ENCODE measurements at places on chromosomes 4 and X. TPM values are rescaled to one million over a fixed set of nuclear protein-coding genes. Genes with fewer than 3 reads are reported as not detected.

DNA sequence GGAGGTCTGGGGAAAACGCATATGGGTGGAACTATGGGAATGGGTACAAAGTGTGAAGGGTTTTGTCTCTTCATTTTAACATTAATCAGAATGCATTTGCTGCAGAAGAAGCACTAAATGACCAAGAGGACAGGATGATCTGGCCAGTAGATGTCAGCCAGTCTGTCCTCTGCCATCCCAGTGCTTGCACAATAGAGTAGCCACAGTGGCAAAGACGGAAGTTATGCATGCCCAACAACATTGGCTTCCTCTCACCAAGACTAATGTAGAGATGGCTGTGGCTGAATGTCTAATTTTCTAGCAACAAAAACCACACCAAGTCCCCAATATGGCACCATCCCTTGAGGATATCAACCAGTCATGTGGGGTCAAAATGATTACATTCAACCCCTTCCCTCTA is 45.0 kb upstream of the ARHGEF6 start:
- H3K4me1 ChIP-seq = no peaks in the 10 kb centered on the region
- DNase-seq = no peak
- no peaks in the 10 kb centered on the region for H3K36me3 ChIP-seq
- no peaks in the 10 kb centered on the region for H3K27me3 ChIP-seq

- no peak overlapping the region for H3K4me3 ChIP-seq
- no peaks in the 10 kb centered on the region for H3K27me3 ChIP-seq
- no peaks in the 10 kb centered on the region for H3K4me1 ChIP-seq
- H3K36me3 ChIP-seq = peaks cover 31% of the 10 kb centered on the region
- no peak for DNase-seq
Measured at GRCh38 chr4:1337376-1337831, 9.6 kb upstream of the UVSSA start.

Gene SEPSECS
- 11.1 TPM for polyA plus RNA-seq

DNA sequence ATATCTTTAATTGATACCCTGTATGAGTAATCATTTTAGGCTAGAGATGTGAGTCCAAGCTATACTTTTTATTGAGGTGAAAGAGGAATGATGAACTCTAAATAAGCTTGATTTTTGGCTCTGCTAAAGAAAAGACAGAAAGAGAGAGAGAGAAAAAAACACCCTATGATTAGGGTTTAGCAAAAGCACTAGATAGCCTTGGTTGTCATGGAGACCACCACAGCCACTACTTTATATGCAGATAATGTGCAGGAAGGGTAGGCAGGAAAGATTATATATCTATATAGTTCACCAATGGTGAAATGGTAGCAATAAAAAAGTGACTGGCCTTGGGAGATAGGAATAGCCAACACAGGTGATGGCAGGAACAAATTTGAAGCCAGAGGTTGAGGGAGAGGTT is 69.9 kb upstream of the CAMK2D start:
- no peak for DNase-seq
- no peak overlapping the region for H3K27ac ChIP-seq
- H3K36me3 ChIP-seq = no peaks in the 10 kb centered on the region
- H3K4me3 ChIP-seq = no peak overlapping the region
- no peaks in the 10 kb centered on the region for H3K4me1 ChIP-seq

DNA sequence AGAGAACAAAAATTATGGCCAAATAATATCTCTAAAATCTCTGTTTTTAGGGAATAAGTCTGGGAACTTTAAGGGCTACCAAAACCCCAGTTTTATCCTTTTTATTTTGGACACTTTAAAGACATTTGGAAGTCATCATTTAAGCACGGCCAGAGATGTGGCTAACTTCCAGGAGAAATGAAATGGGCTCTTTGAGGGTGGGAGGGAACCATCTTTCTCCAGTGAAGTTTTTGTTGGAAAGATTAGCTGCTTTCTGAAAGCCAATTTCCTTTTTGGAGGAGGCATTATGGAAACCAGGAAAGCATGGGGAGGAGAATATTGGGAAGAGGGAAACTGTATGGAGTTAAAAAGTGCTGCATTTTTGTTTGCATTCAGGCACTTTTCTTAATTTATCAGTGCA is 4.8 kb downstream of the VSIG1 start:
- no peaks in the 10 kb centered on the region for H3K36me3 ChIP-seq
- DNase-seq = no peak
- no peaks in the 10 kb centered on the region for H3K4me1 ChIP-seq
- H3K27me3 ChIP-seq = no peaks in the 10 kb centered on the region
- no peak overlapping the region for H3K27ac ChIP-seq

- H3K4me1 ChIP-seq = no peaks in the 10 kb centered on the region
- H3K27ac ChIP-seq = no peak overlapping the region
- H3K36me3 ChIP-seq = no peaks in the 10 kb centered on the region
- H3K27me3 ChIP-seq = no peaks in the 10 kb centered on the region
Measured at GRCh38 chr4:132395561-132395960, 753.5 kb upstream of the PCDH10 start.

- H3K27ac ChIP-seq = peak overlapping the region; percentile 38
- H3K27me3 ChIP-seq = no peaks in the 10 kb centered on the region
- peak; percentile 47 for DNase-seq
- no peaks in the 10 kb centered on the region for H3K4me1 ChIP-seq
Measured at GRCh38 chrX:147950352-147950751, 30.8 kb upstream of the FMR1NB start.

DNA sequence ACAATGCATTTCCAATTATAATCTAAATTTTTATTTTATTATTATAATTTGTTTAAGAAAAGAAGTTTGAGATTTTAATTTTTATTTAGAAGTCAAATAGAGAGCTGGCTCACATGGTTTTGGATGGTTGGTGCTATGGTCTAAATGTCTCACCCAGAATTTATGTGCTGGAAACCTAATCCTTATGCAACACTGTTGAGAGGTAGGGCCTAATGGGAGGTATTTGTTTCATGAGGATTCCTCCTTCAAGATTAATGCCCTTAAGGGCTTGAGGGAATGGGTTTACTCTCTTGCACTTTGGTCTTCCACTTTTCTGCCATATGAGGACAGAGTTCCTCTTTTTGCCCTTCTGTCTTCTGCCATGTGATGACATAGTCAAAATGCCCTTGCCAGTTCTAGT is 960.5 kb upstream of the IGFBP7 start:
- no peak overlapping the region for H3K4me3 ChIP-seq
- no peak overlapping the region for H3K27ac ChIP-seq
- H3K36me3 ChIP-seq = no peaks in the 10 kb centered on the region
- no peak for DNase-seq
- H3K27me3 ChIP-seq = no peaks in the 10 kb centered on the region
- no peaks in the 10 kb centered on the region for H3K4me1 ChIP-seq

DNA sequence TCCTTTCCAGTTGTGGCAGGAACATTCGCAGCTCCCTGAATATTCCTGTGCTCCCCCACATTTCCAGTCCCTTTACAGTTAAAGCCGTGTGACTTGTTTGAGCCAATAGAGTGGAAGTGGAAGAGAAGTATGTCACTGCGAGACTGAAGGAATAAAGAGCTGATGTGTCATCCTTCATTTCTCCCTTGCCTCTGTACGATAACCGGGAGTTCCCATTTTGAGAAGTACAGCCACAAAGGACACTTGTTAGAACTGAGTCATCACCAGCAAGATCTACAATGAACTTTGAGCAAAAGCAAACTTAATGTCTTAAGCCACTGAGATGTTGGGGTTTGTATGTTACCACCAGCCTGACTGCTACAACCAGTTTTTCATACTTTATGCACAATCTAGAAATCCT is 92.3 kb downstream of the SPRY1 start:
- DNase-seq = peak; percentile 59
- H3K27me3 ChIP-seq = no peaks in the 10 kb centered on the region
- no peaks in the 10 kb centered on the region for H3K36me3 ChIP-seq
- peak overlapping the region; percentile 22 for H3K27ac ChIP-seq

- DNase-seq = no peak
- no peak overlapping the region for H3K4me3 ChIP-seq
- H3K36me3 ChIP-seq = peaks cover 90% of the 10 kb centered on the region
- no peak overlapping the region for H3K27ac ChIP-seq
- H3K27me3 ChIP-seq = no peaks in the 10 kb centered on the region
- H3K4me1 ChIP-seq = no peaks in the 10 kb centered on the region
Measured at GRCh38 chr4:898869-899555, 33.1 kb downstream of the GAK start.

DNA sequence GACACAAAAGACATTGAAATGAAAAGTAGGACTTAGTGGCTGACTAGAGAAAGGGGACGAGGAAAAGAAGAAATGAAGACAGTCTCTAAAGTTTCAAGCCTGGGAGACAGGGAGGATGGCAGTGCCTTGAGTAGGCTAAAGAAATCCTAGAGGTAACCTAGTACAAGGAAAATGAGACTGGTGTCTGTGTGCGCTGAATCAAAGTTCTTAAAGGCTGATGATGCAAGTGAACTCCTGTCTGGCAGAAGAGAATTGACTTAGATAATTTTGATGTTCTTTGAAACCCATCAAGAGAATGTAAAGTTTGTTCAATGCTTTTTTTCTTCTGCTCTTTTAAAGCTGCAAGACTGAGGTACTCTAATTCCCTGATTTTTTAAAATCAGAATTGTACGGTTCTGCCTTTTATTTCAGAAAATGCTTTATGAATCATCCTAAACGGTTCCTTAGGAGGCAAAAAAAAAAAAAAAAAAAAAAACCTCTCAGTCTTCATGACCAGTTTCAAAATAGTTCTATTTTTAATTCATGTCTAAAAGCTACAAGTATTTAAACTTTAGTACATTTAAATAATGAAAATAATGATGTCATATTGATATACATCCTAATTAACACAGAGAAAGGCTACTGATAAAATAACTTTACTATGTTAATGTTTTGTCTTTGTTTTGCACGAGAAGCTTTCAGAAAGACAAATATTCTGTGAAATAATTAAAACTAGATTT is 189.8 kb downstream of the PPP3CA start:
- DNase-seq = no peak
- no peaks in the 10 kb centered on the region for H3K4me1 ChIP-seq
- H3K4me3 ChIP-seq = no peak overlapping the region
- H3K27ac ChIP-seq = no peak overlapping the region

DNA sequence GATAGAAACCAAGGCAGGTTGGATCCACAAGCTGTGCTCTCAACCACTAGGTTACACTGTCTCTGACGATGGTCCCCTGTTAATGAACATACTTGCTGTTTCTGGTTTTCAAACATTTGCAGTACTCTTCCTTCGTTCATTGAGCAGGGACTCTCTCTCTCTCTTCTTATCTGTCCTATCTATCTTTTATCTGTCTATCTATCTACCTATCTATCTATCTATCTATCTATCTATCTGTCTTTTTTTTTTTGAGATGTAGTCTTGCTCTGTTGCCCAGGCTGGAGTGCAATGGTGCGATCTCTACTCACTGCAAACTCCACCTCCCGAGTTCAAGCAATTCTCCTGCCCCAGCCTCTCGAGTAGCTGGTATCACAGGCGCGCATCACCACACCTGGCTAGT is 9.4 kb upstream of the CT47C1 start:
- DNase-seq = no peak
- H3K36me3 ChIP-seq = no peaks in the 10 kb centered on the region
- H3K4me3 ChIP-seq = no peak overlapping the region
- H3K27me3 ChIP-seq = no peaks in the 10 kb centered on the region
- no peak overlapping the region for H3K27ac ChIP-seq
- H3K4me1 ChIP-seq = no peaks in the 10 kb centered on the region

GRCh38 chrX:91331476-91331875 is 103.2 kb upstream of the PABPC5 start:
- no peaks in the 10 kb centered on the region for H3K27me3 ChIP-seq
- no peaks in the 10 kb centered on the region for H3K4me1 ChIP-seq
- no peak overlapping the region for H3K27ac ChIP-seq
- no peak overlapping the region for H3K4me3 ChIP-seq
- no peak for DNase-seq
- no peaks in the 10 kb centered on the region for H3K36me3 ChIP-seq

GRCh38 chrX:45771560-45772340 is 571.1 kb upstream of the DIPK2B start:
- H3K4me3 ChIP-seq = peak overlapping the region; percentile 39
- peak; percentile 52 for DNase-seq
- H3K36me3 ChIP-seq = no peaks in the 10 kb centered on the region

DNA sequence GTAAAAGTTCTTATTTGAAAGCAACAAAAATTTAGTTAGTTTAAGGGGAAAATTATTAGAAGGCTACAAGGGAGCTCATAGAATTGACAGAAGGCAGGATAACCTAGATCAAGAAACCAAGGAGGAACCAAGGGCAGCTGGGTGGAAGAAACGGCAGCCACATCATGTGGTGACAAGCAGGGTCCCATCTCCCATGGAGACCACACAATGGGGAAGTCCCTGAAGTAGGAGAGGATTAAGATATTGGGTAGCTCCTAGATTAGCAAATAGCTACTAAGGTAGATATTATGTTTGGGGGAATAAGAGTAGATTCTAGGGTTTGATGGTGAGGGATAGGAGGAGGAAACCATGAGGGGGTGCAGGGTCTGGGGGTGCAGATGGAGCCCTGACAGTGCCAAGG is 48.0 kb upstream of the TMEM154 start:
- H3K4me1 ChIP-seq = no peaks in the 10 kb centered on the region
- H3K36me3 ChIP-seq = no peaks in the 10 kb centered on the region
- H3K27me3 ChIP-seq = no peaks in the 10 kb centered on the region
- no peak for DNase-seq

Gene HELQ
- polyA plus RNA-seq = 4.9 TPM

Gene TMPRSS11B
- polyA plus RNA-seq = 0.12 TPM

DNA sequence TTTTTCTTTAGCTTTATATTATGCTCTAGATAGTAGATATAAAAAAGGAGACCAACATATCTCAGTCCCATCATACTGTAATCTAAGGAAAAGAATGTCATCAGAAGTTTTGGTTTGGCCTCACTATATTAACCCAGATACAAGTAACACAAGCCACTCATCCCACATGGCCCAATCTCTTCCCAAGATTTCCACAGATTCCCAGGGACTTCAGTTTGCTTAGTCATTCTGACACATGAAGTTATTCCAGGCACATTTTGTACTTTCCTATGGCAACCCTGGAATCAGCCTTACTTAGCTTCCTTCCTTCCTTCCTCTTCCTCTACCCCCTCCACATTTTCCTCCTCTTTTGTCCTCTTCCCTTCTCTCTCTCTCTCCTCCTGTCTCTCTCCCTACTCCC is 21.7 kb upstream of the DCLK2 start:
- H3K27me3 ChIP-seq = no peaks in the 10 kb centered on the region
- no peak overlapping the region for H3K27ac ChIP-seq
- no peak overlapping the region for H3K4me3 ChIP-seq
- no peaks in the 10 kb centered on the region for H3K36me3 ChIP-seq
- no peak for DNase-seq

DNA sequence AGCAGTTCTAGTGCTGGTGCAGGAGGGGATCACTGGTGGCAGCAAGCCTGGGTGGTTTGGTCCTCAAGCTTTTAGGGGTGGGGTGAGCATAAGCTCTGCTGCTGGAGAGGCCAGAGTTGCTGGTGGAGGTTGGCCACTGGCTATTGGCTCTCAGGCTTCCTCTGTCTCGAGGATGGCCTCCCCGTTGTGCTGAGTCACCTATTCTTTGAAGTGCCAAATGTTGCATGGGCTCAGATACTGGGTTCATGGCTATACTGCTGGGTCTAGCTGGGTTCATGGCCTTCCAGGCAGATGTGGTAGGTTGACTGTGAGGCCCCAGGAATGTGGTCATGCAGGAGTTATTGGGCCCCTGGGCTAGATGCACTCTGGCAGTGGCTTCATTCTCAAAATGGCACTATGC is 466.3 kb downstream of the NAF1 start:
- no peaks in the 10 kb centered on the region for H3K27me3 ChIP-seq
- H3K36me3 ChIP-seq = no peaks in the 10 kb centered on the region
- H3K27ac ChIP-seq = no peak overlapping the region
- DNase-seq = no peak
- H3K4me1 ChIP-seq = no peaks in the 10 kb centered on the region

GRCh38 chr4:99028187-99028586 is 32.7 kb downstream of the METAP1 start:
- peak overlapping the region; percentile 61 for H3K27ac ChIP-seq
- no peaks in the 10 kb centered on the region for H3K27me3 ChIP-seq
- peak; percentile 49 for DNase-seq
- H3K36me3 ChIP-seq = peaks cover 3% of the 10 kb centered on the region
- H3K4me3 ChIP-seq = no peak overlapping the region

Gene HS3ST1
- 1.2 TPM for polyA plus RNA-seq
